Activated gamma-delta T cell treated with Interleukin-2 at 50 U/mL for 16 hours (primary cell): ENCODE measurements at places on chromosomes 7 and 10.

GRCh38 chr7:74455928-74456327 lies 2.2 kb downstream of the GTF2IRD1 start:
- DNase-seq, result no peak

GRCh38 chr10:101856626-101857025 lies 13.0 kb upstream of the KCNIP2 start:
- DNase-seq, result no peak

DNA sequence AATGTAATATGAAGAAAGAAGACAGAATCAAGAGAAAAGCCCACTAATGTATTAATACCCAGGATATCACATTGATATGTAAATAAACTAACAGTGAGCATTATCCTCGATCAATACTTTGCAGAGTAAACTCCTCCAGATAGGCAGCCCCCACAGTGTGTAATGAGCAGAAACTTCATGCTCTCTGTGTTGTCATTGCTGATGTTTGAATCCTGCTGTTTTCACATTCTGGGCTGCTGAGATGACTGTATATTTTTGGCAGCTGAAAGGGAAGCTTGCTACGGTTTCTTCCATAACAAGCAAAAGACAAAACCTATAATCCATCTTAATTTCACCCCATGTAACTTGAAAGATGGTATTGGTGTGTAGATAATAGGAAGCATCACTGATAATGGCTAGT lies 15.3 kb upstream of the THSD7A start:
- DNase-seq, result no peak

GRCh38 chr10:14008740-14009080 lies 322.0 kb downstream of the FRMD4A start:
- no peak for DNase-seq

DNA sequence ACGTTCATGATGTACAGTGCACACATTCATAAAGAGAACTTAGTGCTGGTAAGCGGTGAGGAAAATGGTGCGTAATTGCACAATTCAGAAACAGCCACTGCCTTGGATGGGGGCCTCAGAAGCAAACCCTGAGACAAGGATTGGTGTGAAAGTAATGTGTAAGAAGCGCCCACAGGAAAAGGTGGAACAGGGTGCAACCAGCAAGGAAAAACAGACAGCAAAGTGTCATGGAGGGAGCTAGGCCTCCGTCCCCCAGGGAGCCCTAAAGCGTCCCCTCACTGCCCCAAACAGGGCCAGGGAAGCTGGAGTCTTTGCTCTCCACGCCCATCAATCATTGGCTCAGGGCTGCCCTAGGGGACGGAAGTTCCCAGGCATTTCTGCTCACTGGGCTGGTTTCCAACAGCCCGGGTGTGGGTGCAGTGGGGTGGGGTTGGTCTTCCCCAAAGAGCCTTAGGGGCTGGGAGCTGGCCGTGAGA lies 9.6 kb upstream of the C10orf105 start:
- DNase-seq, result no peak
